ENCODE measurements at places on chromosomes 6 and 20.

DNA sequence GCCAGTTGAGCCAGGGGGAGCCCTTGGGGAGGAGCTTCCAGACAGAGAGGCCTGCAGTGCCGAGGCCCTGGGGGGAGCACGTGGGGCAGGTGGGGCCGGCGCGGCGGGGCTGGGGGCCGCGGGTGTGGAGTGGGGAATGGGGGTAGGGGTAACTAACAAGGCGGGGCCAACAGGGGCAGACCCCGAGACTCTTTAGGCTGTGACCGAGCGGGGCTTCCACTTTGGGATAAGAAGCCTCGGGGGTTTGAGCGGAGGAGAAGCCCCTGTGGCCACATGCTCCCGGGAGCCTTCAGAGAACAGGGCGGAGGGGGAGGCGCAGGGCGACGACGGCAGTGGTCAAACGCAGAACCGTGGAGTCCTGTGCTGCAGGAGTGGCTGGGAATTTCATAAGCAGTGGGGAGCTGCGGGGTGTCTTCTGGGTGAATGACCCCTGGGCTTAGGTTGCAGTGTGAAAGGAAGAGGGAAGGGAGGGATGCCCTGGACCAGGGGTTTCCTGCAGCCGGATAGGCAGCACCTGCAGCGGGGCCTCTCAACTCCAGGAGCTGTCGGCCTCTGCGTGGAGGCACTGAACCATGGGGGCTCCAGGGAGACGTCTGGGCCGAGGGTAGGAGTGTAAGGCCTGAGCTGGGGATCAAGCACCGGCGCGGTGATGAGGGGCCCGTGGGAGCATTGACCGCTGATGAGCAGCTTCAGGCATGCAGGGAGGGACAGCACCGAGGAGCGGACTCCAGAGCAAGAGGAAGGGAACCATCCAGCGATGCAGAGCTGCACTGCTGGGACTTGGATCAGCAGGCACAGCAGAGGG lies 121.0 kb downstream of the SYNDIG1 start:
- no peak for ATAC-seq

DNA sequence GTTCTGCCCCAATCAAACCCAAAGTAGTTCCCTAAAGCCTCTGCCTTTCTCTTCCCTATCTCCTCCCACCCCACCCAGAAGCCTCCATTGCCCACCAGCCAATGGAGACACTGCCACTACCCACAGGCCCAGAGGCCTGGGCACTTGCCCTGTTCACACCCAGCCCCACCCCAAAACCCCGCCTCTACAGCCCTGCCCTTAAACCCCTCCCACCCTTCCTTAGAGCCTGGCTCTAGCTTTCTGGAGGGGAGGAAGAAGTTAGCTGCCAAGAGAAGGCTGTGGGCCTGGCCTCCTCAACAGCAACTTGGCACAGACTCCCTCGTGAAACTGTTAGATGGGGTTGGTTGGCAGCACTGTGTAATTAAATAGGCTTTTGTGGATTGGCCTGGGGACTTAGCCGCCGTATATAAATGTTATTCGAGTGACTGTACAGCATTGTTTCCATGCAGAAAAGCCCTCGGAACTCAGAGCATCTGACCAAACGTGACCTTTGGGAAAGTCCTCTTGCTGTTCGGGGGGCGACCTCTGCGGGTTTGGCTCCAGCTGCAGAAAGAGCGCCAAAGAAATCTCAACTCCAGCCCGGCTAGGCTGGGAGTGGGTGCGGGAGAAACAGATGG lies 31.4 kb downstream of the COL11A2 start:
- peak; percentile 8 for ATAC-seq

DNA sequence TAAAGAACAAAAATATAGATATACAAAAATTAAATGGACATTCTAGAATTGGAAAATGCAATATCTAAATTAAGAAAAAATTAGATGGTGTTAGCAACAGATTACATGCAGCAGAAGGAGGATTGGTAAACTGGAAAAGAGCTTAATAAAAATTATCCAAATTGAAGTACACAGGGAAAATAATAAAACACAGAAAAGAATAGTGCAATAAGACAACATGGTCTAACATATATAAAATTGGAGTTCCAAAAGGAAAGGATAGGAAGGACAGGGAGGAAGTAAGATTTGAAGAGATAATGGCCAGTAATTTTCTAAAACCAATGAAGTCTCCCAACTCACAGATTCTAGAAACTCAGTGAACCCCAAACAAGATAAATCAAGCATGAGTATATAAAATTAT lies 194.5 kb downstream of the TBX18 start:
- no peak for ATAC-seq

DNA sequence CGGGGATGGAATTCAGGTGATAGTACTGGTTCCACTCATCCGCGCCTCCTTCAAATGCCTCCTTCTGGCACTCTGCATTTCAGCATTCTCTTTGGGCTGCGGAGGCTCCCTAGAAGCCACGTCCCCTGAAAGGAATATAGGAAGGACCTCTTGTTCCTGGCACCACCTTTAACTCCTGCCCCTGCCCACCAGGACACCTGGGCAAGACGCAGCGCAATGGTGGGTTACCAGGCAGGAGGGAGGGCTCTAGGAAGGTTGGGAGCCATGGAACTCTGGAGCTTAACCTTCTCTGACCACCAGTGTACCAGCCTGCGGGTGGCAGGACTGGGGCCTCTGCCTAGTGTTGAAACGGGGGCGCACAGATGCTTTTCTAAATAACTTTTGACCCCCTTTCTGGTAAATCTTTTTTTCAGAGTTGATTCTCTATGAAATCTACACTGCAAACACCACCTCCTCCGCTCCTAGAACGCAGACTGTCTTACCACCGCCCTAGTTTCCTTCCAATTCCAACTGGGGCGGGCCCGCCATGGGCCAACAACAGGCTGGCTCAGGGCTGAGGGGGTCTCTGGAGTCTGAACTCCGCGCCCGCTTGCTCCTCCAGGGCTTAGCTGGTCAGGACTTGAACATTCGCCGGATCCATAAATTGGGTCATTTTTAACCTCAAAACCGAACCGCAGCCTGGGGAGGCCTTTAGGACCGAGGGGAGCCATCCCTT lies 871 bp upstream of the SYNDIG1 start:
- ATAC-seq = no peak

- ATAC-seq = no peak
Measured at GRCh38 chr20:33019465-33020277, 11.8 kb upstream of the BPIFB6 start.

DNA sequence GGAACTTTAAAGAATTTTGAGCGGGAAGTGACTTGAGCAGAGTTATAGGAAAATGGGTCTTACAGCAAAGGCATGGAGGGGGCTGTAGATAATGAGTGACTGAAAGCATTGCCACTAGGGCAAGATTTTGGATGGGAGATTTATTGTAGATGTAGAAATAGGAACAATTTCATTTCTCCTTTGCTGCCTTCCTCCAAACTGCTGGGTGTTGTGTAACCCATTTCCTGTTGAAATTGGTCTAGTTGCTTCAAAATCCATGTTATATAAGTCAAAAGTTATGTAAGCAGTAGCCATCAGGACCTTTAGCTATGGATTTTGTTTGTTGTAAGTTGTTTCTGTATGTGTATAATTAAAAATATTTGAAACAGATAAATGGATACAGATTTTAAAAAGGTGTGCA lies 11.1 kb downstream of the YWHAB start:
- no peak for ATAC-seq

GRCh38 chr6:136923954-136924673 lies 2.0 kb downstream of the SLC35D3 start:
- ATAC-seq = no peak
